Stimulated activated CD8-positive, alpha-beta memory T cell treated with anti-CD3 and anti-CD28 coated beads, Interleukin-4, amount 100 ng/mL, for 24 hours (primary cell): ENCODE measurements at places on chromosomes 3 and 15.
A peak's percentile ranks its signal among the peaks of the same experiment; 100 is the strongest.

- DNase-seq = no peak
Observed at GRCh38 chr15:90161950-90162361, 39.2 kb upstream of the SEMA4B start.

DNA sequence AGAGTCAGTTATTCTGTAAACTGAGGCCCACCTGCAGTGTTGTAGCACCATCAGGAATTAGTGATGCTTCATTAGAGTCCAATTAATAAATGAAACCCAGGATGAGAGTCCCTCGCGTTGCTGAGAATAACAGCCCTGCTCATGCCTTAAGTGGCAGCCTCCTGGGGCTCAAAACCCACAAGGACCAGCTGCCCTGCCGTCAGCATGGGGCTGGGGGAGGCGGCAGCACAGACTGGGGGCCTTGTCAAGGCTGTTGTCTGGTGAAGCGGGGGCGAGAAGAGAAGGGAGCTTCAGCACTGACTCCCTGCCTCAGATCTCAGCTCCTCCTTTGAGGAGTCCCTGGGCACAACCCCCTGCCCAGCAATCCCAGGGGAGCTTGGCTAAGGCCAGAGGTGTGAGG is 21.0 kb downstream of the CCDC33 start:
- DNase-seq = no peak

DNA sequence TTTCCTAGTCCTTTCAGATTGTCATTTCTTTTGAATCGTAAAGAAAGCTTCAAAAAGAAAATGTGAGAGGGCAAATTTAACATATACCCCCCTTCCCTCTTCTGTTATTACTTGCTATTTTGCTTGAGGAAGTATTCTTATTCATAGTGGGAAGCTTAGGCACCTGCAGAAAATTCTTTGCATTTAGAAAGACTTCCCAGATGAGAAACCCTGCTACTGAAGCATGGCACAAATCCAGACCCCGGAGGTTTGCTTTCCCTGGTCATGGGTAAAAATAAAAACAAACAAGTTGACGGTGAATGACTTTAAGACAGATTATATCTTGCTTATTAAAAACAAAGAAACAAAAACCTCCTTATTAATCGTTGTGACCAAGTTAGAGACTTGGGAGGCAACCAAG is 93.9 kb downstream of the IL5RA start:
- DNase-seq = no peak

DNA sequence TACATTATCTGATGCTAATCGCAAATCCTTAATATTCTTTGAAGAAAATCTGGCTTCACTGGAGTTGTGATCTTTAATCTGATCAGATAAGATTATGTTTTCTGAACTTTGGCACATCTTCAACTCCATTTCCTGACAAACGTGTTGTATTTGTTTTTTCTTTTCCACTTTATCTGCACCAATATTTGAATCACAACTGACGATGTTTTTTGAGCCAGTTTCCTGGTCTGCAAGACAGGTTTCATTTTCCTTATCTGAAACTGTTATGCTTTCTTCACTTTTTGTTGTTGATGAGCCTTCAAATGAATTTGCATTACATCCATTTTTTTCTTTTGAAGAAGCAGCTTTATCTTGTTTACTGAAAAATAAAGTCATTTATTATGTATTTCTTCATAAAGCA is 101.5 kb downstream of the ZNF280D start:
- no peak for DNase-seq

GRCh38 chr3:158018462-158018861 is 87.8 kb downstream of the SHOX2 start:
- no peak for DNase-seq

- DNase-seq = no peak
Observed at GRCh38 chr3:9119331-9119730, 130.1 kb downstream of the SRGAP3 start.

DNA sequence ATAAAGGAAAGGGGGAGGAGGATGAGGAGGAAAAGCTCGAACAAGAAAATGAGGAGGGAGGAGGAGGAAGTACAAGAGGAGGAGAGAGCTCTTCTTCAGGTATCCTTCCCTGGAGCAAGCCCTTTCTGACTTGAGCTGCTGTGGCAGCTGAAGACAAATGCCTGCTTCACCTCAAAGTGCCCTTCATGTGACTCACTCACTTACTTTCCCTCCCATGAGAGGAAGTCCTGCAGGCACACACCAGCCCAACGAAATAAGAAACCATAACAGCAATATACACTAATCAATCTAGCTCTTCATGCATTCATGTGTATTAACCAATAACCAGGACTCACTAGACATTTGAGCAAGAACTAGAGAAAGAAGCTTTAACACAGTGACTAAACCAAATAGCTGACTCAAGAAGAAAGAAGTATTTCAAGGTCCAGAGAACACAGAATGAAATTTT is 251.9 kb downstream of the IGSF11 start:
- DNase-seq = no peak

- no peak for DNase-seq
Observed at GRCh38 chr3:159786489-159787177, 202.0 kb upstream of the IL12A start.

- DNase-seq = no peak
Observed at GRCh38 chr3:141331377-141332318, 36.7 kb upstream of the ZBTB38 start.

DNA sequence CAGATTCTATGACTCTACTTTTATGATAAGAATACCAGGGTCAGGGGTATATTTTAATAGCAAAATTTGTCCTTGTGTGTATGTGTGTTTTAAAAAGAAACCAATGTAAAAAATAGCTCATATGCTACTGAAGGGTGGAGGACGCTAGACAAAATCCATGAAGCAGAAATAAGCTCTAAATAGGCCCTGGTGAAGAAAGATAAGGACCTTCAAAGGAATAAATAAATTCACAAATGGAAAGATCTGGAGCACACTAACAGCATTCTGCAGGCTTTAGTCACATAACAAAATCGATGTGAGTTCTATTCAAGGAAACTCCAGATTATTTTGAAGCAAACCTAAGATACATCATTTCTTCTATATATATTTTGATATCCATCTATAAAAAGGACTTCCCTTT is 27.2 kb upstream of the ATP11B start:
- DNase-seq = no peak

DNA sequence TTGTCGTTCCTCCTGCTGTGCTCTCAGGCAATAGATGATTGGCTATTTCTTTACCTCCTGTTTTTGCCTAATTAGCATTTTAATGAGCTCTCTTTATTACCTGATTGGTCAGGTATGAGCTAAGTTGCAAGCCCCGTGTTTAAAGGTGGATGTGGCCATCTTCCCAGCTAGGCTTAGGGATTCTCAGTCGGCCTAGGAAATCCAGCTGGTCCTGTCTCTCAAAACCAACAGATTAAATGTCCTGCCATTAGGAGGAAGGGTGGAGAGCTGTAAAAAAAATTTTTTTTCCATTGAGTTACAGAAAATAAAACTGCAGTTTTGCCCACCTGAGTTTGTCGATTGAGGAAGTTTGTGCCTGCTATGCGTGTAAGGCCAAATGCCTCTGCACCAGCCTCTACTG is 5.4 kb upstream of the ACSBG1 start:
- DNase-seq = no peak

GRCh38 chr15:52018244-52018643 is 775 bp upstream of the MAPK6 start:
- DNase-seq = no peak

- DNase-seq = no peak
Observed at GRCh38 chr3:79490165-79491028, 277.4 kb downstream of the ROBO1 start.

DNA sequence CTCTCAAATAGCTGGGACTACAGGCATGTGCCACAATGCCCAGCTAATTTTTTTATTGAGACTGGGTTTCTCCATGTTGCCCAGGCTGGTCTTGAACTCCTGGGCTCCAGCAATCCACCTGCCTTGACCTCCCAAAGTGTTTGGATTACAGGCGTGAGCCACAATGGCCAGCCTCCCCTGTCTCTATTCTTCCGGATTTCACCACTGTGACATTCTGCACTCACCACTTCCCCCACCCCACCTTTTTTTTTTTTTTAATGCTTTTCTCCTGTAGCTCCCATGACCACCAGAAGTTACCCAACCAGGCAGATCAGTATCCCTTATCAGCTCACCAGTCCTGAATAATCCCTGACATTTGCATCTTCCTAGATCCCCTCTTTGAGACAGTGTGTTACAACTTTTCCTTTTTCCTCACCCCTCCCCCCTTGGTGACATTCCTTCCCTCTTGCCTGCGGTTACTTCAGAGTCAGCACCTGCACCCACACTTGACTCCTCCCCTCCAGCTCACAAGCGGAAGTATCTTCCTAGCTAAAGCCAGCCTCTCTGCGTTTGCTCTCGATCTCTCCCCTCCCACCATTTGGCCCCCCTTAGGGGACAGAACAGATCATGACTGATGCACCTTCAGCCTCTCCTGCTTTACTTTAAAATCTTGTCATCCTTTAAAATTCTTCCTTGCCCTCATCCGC is 13.5 kb upstream of the ZNF592 start:
- peak; percentile 45 for DNase-seq

DNA sequence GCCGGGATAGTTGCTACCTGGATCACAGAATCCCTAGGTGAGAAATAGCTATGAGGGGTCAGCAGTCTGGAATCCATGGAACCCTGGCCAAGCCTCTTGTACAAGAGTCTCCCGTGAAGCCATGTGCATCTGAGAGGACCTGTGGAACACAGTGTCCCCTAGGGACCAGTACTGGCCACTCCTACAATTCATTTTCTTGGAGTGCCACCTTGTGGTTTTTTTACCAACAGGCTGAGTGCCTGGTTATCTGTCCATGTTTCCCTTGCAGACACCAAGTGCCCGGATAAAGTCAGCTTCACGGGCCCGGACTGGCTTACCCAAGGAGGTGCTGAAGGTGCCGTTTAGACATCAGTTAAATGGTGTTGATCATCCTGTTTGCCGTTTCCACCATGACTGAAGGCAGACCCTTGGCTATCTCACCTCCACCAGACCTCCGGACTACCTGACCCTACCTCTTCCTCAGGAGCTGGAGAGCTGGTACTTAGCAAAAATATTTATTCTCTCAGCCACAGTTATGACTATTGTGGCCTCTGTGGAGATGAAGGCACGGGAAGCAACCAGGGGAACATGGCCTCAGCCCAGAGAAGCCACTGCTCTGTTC is 93.9 kb downstream of the RBPMS2 start:
- no peak for DNase-seq
